ENCODE measurements at places on chromosomes 3 and 15.

DNA sequence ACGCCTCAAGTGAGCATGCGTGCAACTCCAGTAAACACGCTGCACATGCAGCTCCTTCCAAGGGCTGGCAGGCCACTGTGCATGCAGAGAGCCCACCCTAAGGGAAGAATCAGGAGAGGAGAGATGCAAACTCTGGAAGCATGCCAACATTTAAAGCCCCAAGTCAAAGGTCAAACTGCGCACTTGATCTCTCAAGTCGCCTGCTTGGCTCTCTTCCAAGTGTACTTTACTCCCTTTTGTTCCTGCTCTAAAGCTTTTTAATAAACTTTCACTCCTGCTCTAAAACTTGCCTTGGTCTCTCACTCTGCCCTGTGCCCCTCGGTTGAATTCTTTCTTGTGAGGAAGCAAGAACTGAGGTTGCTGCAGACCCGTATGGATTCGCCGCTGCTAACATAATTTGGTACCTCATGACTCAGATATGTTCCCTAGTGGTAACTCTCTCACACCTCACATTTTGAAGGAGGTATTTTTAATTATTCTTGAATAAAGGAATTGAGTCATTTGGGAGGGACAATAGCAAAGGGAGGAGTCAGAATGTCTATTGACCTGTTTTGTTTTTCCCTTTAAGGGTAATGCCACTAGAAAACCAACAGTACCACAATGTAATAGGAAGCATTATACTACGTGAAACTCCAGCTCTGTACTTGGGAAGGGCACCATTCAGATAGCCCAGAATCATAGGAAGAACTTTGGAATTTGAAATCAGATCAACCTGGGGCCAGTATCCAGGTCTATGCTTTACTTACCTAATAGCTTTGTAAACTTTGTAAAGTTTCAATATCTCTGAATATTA is 19.6 kb upstream of the DGKG start:
- DNase-seq = no peak

GRCh38 chr15:100972975-100973350 is 53.8 kb downstream of the LRRK1 start:
- no peak for DNase-seq

GRCh38 chr3:171138027-171138426 is 111.5 kb upstream of the SLC2A2 start:
- DNase-seq = no peak

DNA sequence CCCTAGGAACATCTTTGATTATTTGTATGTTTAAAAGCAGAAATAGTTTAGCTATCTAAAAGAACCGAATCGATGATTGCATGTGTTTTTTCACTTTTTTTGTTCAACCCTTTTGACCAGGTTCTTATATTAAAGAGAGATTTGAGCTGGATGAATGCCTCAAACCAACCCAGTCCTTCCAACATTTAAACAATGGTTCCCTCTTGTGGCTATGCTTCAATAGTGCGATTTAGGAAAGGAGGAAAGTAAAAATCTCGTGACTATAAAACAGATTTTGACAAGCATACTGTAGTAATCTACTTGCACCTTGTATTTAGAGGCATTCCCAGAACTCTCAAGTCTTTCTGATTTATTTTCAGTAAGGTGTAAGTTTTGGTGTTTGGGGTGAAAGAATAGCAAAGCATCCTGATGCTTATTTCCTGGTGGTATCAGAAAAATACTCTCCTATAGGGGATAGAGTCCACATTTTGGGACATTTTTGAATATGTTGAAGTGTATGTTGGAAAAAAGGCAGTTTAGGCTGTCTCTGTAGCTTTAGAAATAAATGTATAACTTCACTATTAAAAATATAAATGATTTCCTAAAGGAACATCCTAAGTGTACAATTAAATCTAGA is 159.6 kb upstream of the KCNH8 start:
- DNase-seq = no peak

GRCh38 chr3:186142393-186142932 is 33.6 kb upstream of the ETV5 start:
- DNase-seq = no peak

DNA sequence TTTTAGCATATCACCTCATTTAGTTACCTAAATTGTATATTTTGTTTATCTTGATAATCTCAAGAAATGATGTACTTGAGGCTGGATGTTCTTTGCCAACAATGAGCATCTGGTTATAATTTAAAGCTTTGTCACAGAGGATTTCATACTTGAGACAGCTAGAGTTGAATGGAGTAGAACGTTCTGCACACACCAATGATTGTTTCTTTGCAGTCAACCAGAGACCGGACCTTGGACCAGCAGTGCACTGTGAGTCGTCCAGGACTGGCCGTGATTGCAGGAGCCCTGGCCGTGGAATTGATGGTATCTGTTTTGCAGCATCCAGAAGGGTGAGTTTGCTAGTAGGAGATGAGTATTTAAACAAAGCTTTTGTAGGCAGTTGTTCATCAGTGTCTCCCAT is 90.4 kb downstream of the ATG7 start:
- no peak for DNase-seq

DNA sequence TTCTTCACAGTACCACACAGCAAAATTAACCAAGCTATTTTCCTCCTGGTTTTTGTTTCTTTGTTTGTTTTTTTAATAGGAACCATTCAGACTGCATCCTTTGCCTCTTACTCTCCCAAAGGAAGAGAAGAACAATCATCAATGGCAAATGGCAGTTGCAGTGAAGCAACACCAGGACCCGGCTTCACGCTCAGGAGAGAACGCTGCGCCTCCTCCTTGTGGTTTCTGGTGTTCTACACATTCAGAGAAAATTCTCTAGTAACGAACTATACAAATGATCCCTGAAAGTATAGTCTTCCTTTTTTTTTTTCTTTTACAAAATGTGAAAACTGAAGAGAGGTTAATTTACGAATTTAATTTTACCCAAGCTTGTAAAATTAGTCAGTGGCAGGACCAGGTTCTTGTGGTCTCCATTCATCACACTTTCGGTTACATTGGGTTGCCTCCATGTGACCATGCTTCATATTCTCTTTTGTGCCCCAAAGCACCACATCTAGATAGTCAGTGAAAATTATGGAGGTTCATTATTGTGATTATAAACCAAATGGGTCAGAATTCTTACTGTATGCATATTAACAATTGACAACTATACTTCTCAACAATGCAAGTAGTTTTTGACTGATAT is 10.6 kb upstream of the MINDY2 start:
- DNase-seq = no peak

GRCh38 chr3:50642382-50642781 is 25.4 kb downstream of the MAPKAPK3 start:
- no peak for DNase-seq

DNA sequence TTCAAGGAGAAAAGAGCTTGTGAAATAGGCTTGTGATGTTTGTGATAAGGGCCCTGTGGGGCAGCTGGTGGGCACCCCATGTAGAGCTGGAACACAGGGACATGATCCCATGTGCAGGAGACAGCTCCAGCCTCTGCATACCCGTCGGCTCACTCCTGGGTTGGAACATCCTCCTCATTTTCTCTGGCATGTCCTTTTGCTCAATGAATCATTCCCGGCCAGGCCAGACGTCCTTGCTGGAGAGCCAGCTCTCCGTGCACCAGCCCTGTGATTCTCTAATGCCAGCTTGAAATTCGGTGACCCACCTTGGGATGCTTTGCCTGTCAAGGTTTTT is 77.3 kb downstream of the SMAD3 start:
- no peak for DNase-seq

DNA sequence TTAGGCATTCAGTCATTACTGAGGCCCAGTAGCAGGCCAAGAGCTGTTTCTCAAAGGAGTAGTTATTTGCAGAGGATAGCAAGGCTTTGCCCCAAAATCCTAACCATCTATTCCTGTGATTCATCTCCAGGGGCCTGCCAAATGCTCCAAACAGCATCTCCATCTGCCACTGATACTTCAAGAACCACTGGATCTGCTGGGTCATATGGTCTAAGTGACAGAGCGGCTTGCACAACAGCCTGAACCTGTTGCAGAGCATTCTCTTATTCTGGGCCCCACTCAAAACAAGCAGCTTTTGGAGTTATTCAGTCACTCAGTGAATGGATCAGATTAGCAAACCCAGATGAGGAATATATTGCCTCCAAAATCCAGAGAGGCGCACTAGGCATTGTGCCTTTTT is 68.8 kb upstream of the ALDH1A3 start:
- no peak for DNase-seq

DNA sequence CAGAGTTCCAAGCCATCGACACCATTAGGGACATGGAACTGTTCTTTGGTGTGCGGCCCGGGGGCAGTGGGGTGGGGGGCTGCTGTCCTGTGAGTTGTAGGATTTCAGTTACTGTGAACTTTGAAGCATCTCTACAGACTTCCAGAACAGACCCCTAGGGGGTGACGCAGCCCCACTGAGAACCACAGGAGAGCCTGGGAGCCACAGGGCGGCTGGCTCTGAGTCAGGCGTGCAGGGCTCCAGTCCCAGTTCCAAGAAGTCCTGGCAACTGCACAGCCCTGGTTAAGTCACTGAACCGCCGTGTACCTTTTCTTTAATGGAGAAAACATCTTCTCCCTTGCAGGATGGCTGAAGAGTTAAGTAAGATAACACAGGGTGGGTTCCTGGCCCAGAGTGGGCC is 23.5 kb upstream of the LRTM1 start:
- DNase-seq = no peak

DNA sequence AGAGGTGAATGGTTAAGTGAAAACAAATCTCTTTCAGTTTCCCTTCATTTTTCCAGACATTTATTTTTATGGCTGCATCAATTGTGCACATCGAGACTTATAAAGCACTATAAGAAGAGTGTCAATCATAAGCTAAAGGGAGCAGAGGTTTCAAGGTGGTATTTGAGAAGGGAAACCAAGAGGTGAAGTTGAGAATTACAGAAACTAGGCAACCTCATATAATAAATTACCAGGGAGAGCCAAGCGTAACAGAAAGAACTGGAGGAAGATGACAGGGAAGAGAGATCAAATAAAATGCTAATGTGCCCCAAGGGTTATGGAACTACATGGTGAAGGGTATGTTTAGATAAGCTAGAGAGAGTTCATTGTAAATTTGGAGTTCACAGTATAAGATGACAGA is 6.3 kb upstream of the CCDC54 start:
- no peak for DNase-seq

- no peak for DNase-seq
Observed at GRCh38 chr15:77376770-77377169, 43.1 kb downstream of the PEAK1 start.

DNA sequence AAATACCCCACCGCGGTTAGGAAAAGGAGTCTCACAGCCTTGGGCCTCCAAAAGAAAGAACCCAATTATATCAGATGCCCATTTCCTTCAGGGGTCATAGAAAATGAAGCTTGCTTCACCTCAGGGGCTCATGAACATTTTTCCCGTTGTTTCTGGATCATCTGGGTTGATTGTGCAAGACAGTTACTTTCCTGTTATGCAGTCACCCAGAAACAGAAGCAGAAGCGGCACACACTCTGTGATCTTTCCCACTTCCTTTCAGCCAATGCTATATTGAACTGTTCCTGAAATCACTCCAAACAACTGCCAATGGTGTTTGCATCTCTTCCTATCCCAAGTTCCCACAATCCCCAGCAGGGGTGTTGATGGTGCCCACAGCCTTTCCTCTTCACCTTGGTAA is 295.6 kb upstream of the RASGRP1 start:
- no peak for DNase-seq

- DNase-seq = no peak
Observed at GRCh38 chr3:193546129-193546528, 8.6 kb downstream of the ATP13A4 start.

DNA sequence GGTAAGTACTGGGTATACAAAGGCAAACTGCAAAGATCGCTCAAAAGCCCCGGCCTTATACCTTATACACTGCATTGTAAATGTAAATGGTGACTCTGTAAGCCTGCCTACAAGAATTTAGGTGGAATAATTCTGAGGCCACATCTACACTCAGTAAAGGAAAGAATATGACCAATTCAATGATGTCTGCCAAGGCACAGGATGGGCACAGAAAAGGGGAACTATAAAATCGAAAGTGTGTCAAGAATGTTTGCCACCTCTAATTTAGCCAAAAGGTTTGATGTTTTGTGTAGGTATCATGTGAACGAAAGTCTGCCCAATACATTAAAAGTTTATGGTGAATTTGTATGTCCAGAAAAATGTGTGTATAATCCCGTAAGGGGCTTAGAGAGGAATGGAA is 96.1 kb downstream of the FOXP1 start:
- DNase-seq = no peak

DNA sequence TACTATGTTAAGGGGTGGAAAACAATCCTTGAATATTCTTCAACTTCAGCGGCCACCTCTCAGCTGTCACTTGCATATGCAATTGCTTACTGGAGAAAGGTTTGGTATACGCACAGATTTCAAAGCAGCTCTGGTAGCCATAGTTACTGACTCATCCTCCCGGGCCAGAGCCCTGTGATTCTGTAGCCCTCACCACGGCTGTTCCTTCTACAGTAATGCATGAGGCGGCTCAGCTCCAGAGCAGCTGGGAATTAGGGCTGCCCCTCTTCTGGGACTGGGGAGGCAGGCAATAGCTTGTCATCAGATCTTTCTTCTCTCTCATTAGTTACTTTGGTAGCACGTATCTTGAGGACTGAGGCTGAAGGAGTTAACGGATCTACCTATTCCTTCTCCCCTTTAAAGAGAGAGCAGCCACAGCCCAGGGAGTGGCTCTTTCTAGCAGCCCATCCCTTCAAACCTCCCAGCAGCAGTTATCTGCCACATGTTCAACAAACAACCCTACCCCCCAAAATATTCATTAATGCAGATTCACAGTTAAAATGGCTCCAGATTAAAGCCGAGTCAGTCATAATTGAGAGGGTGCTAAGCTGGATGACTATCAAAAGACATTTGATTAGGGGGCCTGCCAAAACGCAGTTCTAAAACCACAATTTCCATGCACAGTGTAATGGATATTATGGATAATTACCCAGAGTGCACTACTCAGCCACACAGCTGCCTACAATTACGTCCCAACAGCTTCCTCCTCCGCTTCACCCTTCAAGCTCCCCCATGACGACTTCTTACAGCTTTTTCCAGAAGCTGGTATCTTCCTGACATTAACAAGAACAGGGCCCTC is 54.7 kb downstream of the ETV5 start:
- no peak for DNase-seq

GRCh38 chr15:65377976-65378366 is at the start of gene IGDCC3:
IGDCC3 (minus strand) TSS chr15:65378002; CDS start chr15:65377788, 214 bp downstream.
- no peak for DNase-seq

DNA sequence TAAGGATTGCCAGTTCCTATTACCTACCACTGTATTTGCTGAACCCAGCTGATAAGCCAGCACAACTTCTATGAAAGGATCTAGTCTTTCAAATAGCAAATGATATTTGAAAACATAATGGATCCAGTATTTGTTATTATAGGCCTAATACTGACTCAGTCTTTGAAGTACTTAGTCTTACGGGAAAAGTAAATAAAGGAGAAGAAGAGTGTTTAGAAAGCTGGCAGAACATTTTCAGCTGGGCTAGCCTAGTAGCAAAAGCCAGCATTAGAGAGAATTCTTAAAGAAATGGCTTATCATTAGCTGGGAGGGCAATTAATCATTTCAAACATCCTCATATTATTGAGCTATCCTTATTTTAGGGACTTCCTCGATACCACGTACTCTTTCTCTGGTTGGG is 101.4 kb upstream of the GOLIM4 start:
- no peak for DNase-seq

DNA sequence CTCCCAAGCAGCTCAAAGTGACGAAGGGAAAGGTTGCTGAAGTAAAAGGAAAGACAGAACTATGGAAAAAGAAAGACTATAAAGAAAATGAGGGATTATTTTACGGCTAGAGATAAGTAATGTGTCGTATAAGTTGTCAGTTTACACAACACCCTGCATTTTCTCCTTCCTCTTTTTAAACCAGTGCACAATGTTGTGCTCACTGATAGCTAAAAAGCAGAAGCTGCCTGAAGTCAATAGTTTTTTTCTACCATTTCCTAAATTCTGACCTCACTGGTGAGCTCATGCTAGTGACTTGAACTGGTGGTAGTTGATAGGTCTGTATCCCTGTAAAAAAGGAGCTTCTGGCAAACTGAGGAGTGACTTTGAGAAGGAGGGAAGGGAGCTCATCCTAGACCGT is 368.6 kb upstream of the GBE1 start:
- no peak for DNase-seq

Data from stimulated activated CD4-positive, alpha-beta T cell treated with anti-CD3 and anti-CD28 coated beads, TNF-alpha, amount 100 ng/mL, for 4 hours (primary cell).